ENCODE measurements at places on chromosomes 1 and 21.

- DNase-seq = peak; percentile 72
Measured at GRCh38 chr1:66446261-66447001, 87.5 kb upstream of the SGIP1 start.

- DNase-seq = no peak
Measured at GRCh38 chr1:38139738-38140487, 93.3 kb upstream of the POU3F1 start.

DNA sequence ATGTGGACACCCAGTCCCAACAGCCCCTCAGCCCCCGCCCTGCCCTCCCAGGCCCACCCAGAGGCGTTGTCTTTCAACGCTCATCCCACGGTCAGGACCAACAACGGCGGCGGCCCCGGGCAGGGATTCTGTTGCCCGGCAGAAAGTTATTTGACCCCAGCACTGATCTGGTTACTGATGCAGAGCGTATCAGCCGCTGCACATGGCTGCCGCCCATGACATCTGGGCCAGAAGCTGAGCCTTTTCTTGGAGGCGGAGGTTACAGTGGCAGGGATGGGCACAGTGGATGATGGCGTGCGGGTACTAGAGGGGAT is 127.1 kb upstream of the ARHGEF16 start:
- DNase-seq = no peak

DNA sequence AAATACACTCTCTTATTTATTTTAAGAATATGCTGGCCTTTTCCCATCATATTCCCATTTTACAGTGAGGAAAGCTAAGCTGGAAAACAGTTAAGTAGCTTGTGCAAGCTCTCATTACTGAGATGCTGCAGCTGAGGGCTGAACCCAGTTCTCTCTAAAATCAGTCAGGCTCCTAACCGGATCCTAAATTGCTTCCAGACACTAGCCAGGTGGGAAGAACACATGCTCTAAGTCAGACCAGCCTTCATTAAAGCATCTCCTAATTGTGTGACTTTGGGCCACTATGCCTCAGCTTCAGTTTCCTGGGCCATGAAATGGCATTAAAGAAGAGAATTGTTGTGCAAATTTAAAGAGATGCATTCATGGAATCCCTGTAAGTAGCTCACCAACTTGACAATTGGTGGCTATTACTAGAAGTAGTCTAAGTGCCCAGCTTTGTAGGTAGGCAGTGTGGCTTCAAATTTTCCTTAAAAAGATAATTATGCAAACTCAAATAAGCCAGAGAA is 228.4 kb downstream of the DAB1 start:
- DNase-seq = no peak

- peak; percentile 25 for DNase-seq
Measured at GRCh38 chr1:32470991-32471694, 6.3 kb downstream of the ZBTB8B start.

- DNase-seq = no peak
Measured at GRCh38 chr1:47180603-47181094, 9.2 kb downstream of the PDZK1IP1 start.

DNA sequence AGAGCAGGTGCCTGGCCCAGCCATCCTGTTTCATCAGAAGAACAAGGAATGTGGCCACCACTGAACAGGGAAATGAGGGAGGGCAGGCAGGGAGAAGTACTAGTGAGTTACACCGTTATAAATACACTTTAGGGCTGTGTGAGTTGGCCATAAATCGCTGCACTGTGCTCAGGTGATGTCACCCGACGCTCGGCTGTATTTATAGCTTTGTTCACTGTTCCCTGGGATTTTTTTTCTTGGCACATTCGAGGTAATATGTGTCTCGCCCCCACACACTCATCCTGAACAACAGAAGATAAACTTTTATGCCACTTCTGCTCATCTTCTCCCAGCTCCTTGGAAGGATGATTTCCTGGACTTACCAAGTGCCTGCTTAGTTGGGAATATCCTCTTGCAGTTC is 9.0 kb upstream of the KIRREL1 start:
- no peak for DNase-seq

DNA sequence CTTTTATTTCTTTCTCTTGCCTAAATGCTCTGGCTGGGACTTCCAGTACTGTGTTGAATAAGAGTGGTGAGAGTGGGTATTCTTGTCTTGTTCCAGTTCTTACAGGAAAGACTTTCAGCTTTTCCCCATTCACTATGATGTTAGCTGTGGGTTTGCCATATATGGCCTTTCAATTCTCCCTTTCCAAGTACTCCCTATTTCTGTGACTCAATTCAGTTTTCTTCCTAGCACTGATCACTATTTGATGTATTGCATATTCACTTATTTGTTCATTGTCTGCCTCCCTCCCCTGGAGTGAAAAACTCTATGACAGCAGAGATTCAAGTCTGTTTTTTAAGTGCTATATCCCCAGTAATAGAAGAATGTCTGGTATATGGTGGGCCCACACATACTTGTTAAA is 618.2 kb upstream of the CAMK1G start:
- no peak for DNase-seq

GRCh38 chr1:157844089-157844830 is 2.7 kb upstream of the CD5L start:
- DNase-seq = no peak

- DNase-seq = peak; percentile 12
Measured at GRCh38 chr1:84377480-84378095, 20.7 kb upstream of the DNASE2B start.

- DNase-seq = no peak
Measured at GRCh38 chr1:173107696-173108095, 57.0 kb upstream of the TNFSF18 start.

DNA sequence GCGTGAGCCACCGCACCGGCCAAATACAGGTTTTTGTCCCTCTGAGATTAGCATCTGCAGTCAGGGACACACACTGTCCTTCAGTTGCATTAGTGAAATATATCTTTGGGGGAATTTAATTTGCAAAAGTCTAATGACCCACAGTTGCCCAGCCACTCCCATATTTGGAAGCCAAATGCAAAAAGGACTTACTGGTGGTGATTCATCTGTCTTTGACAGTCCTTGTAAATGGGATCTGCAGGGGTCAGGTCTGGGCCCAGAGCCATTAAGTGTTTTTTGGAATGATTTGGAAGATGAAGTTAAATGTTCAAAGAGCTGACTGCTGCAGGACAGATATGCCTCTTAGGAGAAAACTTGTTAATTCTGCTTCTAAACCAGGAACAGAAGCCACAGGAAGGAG is 44.6 kb upstream of the DNASE2B start:
- no peak for DNase-seq

DNA sequence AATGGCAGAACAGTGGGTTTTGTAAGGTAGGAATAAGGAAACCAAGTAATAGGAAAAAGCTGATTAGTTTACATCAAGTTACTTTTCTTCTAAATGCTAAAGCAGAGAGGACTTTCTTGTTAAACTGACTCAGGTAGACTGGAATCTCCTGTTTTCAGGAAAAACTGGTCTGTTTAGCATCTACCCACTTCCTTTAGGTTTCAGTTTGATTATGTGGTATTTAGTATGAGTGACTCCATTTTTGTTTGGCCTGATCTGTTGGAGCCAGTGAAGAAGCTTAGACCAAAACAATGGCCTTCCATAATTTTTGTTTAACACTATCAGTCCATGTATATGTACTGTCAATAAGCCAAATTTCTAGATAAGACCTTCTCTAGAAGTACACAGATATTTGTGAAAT is 88.4 kb downstream of the EPB41 start:
- no peak for DNase-seq

- no peak for DNase-seq
Measured at GRCh38 chr1:183578856-183579255, 11.4 kb downstream of the NCF2 start.

DNA sequence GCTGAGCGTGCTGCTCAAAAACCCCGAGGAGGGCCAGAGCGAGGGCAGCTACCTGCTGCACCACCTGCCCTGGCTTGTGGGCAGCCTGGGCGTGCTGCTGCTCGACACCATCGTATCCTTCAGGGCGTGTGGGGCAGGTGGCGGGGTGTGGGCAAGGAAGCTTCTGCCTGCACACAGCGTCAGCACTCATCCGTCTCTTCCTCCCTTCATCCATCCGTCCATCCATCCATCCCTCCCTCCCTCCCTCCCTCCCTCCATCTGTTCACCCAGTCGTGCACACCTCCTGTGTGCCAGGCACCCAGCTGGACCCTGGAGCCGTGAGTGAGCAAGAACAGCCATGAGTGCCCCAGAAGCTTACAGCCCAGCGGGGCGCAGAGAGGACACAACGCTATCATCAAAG is 15.2 kb downstream of the SLC66A1 start:
- DNase-seq = no peak

- DNase-seq = peak; percentile 94
Measured at GRCh38 chr1:26697978-26698849, 2.4 kb downstream of the ARID1A start.

DNA sequence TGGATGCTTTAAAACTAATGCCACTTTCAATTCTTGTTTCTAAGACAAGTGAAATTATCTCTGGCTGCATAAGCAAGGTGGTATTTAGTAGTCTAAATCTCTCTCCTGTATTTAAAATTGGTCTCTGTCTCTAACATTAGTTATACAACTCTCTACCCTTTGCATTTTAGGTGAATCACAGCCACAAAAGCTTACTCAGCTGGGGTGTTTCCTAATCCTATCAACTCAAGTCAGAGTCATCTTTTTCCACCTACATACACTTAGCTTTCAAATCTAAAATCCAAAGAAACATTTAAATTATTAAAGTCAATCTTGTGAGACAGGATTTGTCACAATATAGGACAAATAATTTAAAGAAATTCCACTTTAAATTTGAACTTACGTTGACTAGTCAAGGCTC is 255.1 kb upstream of the CXADR start:
- DNase-seq = no peak

DNA sequence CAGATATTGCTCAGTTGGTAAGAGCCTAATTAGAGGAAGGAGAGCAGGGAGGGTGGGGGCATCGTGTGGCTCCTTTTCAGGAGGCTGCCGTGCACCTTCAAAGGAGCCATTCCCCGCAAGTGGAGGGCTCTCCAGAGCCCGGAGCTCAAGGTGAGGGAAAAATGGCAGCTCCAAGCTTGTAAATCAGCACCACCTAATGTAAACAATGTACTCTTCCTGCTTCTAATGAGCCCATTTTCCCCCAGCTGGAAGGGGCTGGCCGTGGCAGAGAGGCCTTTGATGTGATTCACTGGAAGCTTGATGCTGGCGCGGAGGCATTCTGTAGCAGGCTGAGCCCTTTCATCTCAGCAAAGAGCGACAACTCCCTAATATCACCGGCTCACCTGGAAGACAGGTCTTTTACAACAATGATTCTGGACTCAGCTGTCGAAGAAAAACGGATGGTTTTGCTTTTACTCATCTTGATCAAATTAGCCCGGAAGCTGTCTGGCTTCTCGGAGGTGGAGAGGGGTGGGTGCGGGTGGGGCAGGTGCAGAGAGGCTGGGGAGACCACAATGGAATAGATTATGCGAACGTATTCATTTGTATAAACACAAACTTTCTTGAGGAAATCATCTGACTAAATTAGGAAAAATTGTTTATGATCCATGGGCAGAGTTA is 112.5 kb downstream of the RRAGC start:
- no peak for DNase-seq

DNA sequence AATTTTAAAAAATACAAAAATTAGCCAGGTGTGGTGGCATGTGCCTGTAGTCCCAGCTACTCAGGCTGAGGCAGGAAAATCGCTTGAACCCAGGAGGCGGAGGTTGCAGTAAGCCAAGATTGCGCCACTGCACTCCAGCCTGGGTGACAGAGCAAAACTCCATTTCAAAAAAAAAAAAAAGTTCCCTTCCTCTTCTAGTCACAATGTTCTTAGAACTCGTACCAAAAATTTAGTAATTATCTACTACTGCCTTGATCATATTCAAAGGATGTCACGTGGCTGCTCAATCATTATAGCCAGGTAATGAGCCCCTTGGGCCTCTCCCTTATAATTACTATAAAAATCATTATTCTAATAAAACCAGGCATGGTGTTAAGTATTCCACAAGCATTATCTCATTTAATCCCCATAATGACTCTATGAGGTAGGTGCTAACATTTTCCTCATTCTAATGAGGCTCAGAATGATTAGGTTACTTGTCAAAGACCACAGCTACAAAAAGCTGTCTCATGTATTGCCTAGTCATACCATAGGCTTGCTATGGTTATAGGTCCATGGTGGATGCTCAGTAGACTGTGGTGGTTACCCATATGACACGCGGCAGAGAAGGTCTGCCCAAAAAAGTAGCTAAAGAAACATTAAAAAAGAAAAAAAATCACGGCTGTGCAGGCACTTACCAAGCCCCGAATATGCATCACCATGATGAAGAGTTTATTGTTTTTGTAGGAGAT is 15.5 kb upstream of the PPP1R15B start:
- DNase-seq = no peak

- DNase-seq = no peak
Measured at GRCh38 chr21:45045481-45045880, 28.9 kb upstream of the ADARB1 start.

DNA sequence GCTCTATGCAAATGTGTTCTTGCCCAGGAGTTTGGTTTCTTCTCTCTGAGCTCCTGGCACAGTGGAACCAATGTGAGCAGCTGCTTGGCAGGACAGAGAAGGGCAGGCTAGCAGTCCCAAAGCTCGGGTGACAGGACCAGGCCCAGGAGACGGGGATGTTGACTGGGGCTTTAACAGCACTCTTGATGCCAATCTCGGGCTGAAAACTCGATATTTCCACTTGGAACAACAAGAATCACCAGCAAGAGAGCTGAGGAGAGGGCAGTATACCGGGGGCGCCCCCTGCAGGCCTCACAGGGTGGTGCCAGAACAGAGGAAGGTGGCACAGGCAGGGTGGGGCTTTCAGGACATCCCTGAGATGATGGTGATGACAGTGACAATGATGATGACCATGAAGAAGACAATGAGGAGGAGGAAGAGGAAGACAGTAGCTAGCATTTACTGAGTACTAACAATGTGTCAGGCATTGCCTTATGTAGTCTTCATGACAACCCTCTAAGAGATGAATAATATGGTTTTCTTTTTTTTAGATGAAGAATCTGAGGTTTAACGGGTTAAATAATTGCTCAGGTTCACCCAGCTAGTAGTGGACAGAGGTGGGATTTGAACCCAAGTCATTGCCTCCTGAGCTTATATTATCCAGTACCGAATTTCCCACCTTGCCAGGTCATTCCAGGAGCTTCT is 2.7 kb upstream of the KCNJ9 start:
- DNase-seq = peak; percentile 26

DNA sequence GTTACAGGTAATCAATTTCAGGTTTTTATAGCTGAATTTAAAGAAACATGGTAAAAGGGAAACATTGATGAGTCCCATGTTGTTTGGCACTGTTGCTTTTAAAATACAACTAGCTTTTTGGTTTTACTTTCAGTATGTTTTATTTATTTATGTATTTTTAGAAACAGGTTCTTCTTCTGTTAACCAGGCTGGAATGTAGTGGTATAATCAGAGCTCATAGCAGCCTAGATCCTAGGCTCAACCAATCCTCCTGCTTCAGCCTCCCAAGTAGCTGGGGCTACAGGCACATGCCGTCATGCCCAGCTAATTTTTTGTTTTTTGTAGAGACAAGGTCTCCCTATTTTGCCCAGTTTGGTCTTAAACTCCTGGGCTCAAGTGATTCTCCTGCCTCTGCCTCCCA is 50.4 kb downstream of the CTTNBP2NL start:
- no peak for DNase-seq

DNA sequence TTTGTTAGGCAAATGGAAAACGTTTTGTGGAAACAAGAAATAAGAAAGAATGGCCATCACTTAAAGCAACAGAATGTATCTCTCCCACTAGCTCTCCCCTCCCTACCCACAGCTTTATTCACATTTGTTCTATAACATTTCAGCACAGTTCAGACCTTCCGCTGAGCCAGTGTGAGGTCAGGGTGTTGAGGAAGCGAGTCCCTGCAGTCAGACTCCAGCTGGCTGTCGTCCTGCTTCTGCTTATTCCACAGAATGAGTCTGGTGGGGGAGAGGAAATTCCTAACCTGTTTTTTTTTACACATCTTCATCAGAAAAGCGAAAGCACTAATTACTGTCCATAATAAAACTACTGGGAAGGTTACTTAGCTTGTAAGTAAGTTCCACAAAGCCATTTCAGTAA is 39.0 kb downstream of the MRPL39 start:
- DNase-seq = peak; percentile 89
